DND-41 (cell line): ENCODE measurements at places on chromosomes 1 and 21.
A peak's percentile ranks its signal among the peaks of the same experiment; 100 is the strongest.

- H3K4me1 ChIP-seq, result no peaks in the 10 kb centered on the region
- no peaks in the 10 kb centered on the region for H3K27me3 ChIP-seq
- H3K4me3 ChIP-seq, result no peak overlapping the region
Measured at GRCh38 chr1:54996869-54997710, 1.6 kb upstream of the BSND start.

DNA sequence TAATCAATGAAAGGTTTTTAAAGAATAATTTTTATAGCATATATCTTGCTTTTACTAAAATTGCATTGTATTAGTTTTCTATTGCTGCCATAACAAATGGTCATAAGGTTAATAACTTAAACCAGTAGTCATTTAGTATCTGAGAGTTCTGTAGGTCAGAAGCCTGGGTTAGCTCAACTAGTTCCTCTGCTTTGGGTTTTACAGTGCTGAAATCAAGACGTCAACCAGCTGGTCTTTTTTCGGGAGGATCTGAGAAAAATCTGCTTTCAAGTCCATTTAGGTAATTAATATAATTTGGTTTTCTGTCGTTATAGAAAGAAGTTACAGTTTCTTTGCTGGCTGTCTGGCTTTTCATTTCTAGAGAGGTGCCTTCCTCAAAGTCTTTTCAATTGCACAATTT lies 577.7 kb downstream of the MRPL39 start:
- no peak overlapping the region for H3K27ac ChIP-seq
- H3K36me3 ChIP-seq, result no peaks in the 10 kb centered on the region
- no peak overlapping the region for H3K4me3 ChIP-seq
- DNase-seq, result no peak

DNA sequence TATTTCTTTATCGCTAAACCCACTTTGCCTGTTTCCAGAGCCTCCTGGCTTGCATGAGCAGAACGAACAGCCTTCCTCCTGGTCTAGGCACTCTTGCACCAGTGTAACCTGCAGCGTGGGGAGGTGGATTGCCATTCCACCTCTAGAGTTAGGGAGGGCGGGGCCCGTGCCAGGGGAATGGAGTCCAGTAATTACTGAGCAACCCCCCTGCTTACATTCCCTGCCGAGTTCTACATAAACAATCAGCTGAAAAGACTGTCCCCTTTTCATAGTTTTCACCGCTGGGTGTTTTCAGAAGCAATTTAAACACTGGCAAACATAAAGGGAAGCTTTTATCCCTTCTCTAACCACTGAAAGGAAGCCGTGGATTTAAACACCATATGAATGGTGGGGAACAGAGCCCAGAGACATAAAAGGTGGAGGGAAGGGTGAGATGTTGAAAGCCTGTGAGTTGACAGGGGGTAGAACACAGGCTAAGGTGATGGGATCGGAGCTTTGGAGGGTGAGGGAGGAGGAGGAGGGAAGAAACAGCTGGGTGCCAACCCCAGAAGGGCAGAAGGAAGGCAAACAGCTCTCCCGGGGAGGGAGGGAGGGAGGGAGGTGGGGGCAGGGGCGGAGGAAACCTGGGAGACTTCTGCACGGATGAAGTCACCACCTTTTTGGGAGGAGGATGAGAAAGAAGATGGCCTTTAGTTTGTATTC lies 68.0 kb upstream of the WDR26 start:
- H3K4me3 ChIP-seq, result no peak overlapping the region
- no peaks in the 10 kb centered on the region for H3K27me3 ChIP-seq
- peak overlapping the region; percentile 82 for H3K27ac ChIP-seq
- H3K36me3 ChIP-seq, result no peaks in the 10 kb centered on the region
- DNase-seq, result peak; percentile 59

- no peak for DNase-seq
- H3K27me3 ChIP-seq, result no peaks in the 10 kb centered on the region
- no peak overlapping the region for H3K27ac ChIP-seq
- no peak overlapping the region for H3K4me3 ChIP-seq
- peaks cover 89% of the 10 kb centered on the region for H3K36me3 ChIP-seq
Measured at GRCh38 chr21:46567348-46567747, 37.5 kb downstream of the S100B start.

- no peaks in the 10 kb centered on the region for H3K27me3 ChIP-seq
- no peak for DNase-seq
- no peaks in the 10 kb centered on the region for H3K4me1 ChIP-seq
- no peak overlapping the region for H3K4me3 ChIP-seq
- H3K36me3 ChIP-seq, result no peaks in the 10 kb centered on the region
Measured at GRCh38 chr1:15013767-15014166, 139.8 kb upstream of the TMEM51 start.

DNA sequence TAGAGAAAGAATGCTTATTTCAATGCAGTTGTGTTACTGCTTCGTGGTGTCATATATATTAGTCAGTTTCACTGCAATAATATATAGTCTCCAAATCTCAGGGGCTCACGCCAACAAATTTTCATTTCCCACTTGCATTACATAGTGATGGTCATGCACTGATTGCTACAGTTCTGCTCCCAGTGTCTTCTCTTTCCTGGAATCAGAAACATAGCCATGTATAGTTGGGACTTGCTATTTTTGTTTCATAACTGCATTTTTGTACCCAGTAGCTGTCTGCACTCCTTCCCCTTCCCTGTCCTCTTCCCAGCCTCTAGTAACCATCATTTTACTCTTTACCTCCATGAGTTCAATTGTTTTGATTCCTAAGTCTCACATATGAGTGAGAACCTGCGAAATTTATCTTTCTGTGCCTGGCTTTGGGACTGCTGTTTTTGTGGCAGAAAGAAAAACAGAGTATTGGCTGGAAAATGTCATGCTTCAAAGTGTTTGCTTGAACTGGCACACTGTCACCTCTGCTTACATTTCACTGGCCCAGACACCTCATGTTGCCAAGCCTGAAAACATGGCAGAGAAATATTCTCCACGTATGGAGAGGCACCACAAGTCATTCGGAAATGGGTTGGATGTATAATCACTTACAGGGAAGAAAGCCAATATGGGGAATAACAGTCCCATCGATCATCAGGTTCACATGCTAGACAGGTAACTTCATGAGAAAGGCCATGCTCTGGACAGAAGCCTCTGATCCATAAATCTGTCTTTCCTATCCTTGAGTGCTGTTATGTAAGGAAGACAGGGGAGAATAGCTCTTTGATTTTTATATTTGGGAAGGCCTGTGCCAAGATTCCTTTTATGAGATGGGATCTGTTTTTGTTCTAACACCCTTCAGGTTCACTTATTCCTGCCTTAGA lies 60.4 kb upstream of the BACH1 start:
- DNase-seq, result no peak
- H3K36me3 ChIP-seq, result no peaks in the 10 kb centered on the region
- no peak overlapping the region for H3K4me3 ChIP-seq

DNA sequence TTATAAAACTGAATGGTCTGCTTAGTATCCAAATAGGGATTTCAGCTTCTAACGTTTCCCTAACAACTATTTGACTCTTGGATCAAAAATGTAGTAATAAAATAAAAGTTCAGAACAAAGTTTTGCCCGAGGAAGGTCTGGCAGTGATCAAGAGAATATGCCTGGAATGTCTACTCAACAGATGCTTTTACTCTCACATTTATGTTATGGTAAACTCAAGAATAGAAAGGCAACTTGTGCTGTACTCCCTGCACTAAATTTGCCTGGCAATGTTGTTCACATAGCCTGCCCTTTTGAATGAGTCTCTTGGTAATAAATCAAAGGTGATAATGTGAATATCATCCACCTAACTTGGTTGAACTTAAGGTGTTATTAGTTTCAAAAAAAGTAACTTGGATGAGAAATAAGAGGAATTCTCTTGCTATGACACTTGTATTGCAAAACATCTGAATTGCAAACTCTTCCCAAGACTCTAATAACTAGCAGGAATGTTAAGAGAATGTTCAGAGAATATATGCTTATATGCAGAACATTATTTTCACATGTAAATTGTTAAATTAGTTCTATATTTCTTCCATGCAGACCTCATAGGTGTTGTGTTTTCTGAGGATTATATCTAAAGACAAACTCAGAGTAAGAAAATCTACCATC lies 215.8 kb downstream of the COL24A1 start:
- DNase-seq, result no peak
- no peaks in the 10 kb centered on the region for H3K36me3 ChIP-seq
- no peaks in the 10 kb centered on the region for H3K27me3 ChIP-seq
- H3K4me1 ChIP-seq, result no peaks in the 10 kb centered on the region
- H3K27ac ChIP-seq, result no peak overlapping the region
- H3K4me3 ChIP-seq, result no peak overlapping the region

- no peak overlapping the region for H3K4me3 ChIP-seq
- no peaks in the 10 kb centered on the region for H3K27me3 ChIP-seq
- H3K4me1 ChIP-seq, result no peaks in the 10 kb centered on the region
- H3K27ac ChIP-seq, result no peak overlapping the region
- no peak for DNase-seq
Measured at GRCh38 chr1:202580619-202581018, 129.6 kb downstream of the SYT2 start.

GRCh38 chr1:231201979-231202633 lies 38.9 kb upstream of the GNPAT start:
- no peaks in the 10 kb centered on the region for H3K36me3 ChIP-seq
- H3K4me1 ChIP-seq, result peaks cover 4% of the 10 kb centered on the region; the same call in 1 of the 2 replicates
- no peak overlapping the region for H3K27ac ChIP-seq
- DNase-seq, result peak; percentile 48
- H3K4me3 ChIP-seq, result no peak overlapping the region

GRCh38 chr1:119000371-119001180 lies 12.4 kb upstream of the TBX15 start:
- no peaks in the 10 kb centered on the region for H3K27me3 ChIP-seq
- no peaks in the 10 kb centered on the region for H3K4me1 ChIP-seq
- no peaks in the 10 kb centered on the region for H3K36me3 ChIP-seq

GRCh38 chr21:26445440-26445839 lies 127.6 kb downstream of the CYYR1 start:
- no peak overlapping the region for H3K4me3 ChIP-seq
- peaks cover 5% of the 10 kb centered on the region for H3K4me1 ChIP-seq
- no peaks in the 10 kb centered on the region for H3K27me3 ChIP-seq
- H3K36me3 ChIP-seq, result no peaks in the 10 kb centered on the region

GRCh38 chr1:35555212-35555584 lies 2.0 kb downstream of the KIAA0319L start:
- H3K4me1 ChIP-seq, result peaks cover 34% of the 10 kb centered on the region
- no peak overlapping the region for H3K4me3 ChIP-seq
- DNase-seq, result no peak
- H3K36me3 ChIP-seq, result peaks cover 30% of the 10 kb centered on the region

DNA sequence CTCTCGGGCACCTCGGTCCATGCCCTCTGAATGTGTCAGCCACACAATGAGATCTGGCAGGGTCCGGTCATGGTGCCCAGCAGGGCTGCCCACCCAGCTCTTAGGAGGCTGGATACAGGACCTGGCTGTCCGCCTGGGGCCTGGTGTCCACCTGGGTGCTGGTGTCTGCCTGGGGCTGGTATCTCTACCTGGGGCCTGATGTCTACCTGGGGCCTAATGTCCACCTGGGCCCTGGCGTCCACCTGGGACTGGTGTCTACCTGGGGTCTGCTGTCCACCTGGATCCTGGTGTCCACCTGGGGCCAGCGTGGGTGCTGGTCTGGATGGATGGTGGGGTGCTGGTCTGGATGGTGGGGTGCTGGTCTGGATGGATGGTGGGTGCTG lies 45.1 kb upstream of the ACTRT2 start:
- no peak overlapping the region for H3K27ac ChIP-seq
- H3K4me1 ChIP-seq, result no peaks in the 10 kb centered on the region
- H3K36me3 ChIP-seq, result no peaks in the 10 kb centered on the region

DNA sequence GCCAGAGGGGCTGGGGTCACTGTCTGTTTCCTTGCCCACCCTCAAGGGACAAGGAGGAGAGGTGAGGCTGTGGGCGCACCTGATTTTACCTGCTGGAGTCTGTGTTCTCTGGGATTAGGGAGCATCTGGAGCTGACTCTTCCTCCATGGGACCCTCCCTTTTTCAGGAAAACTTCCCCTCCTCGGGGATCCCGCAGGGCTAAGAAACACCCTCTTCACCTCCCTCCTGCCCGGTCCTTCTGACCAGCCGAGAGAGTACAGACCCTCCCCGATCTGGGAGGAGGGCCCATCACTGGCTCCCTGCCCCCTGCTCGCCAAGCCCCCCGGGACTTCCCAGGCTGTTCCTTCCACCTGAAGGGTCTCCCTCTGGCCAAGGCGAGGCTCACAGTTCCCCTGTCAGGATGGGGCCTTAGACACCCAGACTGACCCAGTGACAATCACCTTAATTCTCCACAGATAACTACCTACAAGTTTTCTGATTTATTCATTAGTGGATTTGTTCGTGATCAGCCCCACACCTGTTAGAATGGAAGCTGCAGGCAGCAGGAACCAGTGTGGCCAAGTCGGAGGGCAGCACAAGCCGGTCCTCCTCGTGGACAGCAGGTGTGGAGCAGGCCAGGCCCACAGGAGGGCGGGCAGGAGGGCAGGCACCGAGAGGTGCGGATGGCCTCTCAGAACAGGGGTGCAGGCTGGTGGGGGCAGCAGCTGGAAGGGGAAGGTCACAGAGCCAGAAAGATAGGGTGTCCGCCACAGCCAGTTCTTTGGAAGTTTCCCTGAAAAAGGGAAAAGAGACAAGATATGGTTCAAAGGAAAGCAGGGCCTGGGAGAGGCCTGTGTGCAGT lies 15.9 kb upstream of the SAMD11 start:
- peaks cover 3% of the 10 kb centered on the region; the same call in 1 of the 2 replicates for H3K36me3 ChIP-seq
- H3K4me3 ChIP-seq, result no peak overlapping the region
- DNase-seq, result no peak
- no peak overlapping the region for H3K27ac ChIP-seq
- peaks cover 20% of the 10 kb centered on the region for H3K4me1 ChIP-seq

DNA sequence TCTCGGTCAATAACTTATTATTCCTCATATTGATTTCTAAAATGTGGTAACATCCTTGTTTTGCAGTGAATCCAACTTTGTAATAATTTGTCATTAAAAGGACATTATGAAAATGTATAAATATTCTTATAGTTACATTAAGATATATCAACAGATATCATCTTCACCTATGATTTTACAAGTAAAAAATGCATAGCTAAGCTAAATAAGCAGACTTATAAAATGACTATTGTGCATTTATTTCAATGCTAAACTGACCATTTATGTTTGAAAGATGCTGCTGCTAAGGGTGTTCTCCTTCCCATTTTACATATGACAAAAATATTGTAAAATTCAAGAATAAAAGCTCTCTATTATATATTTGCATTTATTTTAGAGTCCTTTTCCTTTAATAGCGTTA lies 7.8 kb downstream of the PROX1 start:
- DNase-seq, result no peak
- H3K27ac ChIP-seq, result no peak overlapping the region
- no peaks in the 10 kb centered on the region for H3K27me3 ChIP-seq
- no peak overlapping the region for H3K4me3 ChIP-seq
- H3K36me3 ChIP-seq, result no peaks in the 10 kb centered on the region

GRCh38 chr1:27090911-27091310 lies 64.0 kb downstream of the SLC9A1 start:
- H3K27ac ChIP-seq, result no peak overlapping the region
- DNase-seq, result no peak
- no peak overlapping the region for H3K4me3 ChIP-seq

GRCh38 chr1:57782357-57782756 lies 358.5 kb upstream of the DAB1 start:
- H3K4me1 ChIP-seq, result no peaks in the 10 kb centered on the region
- H3K4me3 ChIP-seq, result no peak overlapping the region
- DNase-seq, result no peak
- H3K27me3 ChIP-seq, result peaks cover 3% of the 10 kb centered on the region

GRCh38 chr1:43566382-43567044 lies 35.8 kb downstream of the PTPRF start:
- no peak for DNase-seq
- no peak overlapping the region for H3K4me3 ChIP-seq
- H3K27me3 ChIP-seq, result no peaks in the 10 kb centered on the region
- H3K4me1 ChIP-seq, result no peaks in the 10 kb centered on the region

GRCh38 chr1:172727956-172728603 lies 69.2 kb downstream of the FASLG start:
- H3K4me3 ChIP-seq, result no peak overlapping the region
- H3K27ac ChIP-seq, result no peak overlapping the region
- H3K4me1 ChIP-seq, result no peaks in the 10 kb centered on the region
- H3K27me3 ChIP-seq, result no peaks in the 10 kb centered on the region
